Kidney capillary endothelial cell (primary cell): ENCODE measurements at places on chromosomes 12 and 14.

DNA sequence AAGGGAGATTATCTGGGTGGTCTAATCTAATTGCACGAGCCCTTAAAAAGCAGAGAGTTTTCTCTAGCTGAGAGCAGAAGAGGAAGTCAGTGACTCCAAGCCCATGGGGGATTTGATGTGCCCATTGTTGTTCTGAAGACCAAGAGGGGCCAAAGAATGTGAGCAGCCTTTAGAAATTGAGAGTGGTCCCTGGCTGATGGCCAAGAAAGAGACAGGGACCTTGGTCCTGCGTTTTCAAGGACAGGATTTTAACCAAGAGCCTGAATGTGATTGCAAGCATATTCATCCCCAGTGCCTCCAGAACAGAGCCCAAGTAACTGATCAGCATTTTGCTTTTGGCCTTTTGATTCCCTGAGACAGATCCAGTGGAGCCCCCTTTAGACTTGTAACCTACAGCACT, 1353.9 kb downstream of the AACS start:
- DNase-seq, result no peak

- no peak for DNase-seq
Observed at GRCh38 chr12:3171195-3171591, 94.0 kb downstream of the TSPAN9 start.

DNA sequence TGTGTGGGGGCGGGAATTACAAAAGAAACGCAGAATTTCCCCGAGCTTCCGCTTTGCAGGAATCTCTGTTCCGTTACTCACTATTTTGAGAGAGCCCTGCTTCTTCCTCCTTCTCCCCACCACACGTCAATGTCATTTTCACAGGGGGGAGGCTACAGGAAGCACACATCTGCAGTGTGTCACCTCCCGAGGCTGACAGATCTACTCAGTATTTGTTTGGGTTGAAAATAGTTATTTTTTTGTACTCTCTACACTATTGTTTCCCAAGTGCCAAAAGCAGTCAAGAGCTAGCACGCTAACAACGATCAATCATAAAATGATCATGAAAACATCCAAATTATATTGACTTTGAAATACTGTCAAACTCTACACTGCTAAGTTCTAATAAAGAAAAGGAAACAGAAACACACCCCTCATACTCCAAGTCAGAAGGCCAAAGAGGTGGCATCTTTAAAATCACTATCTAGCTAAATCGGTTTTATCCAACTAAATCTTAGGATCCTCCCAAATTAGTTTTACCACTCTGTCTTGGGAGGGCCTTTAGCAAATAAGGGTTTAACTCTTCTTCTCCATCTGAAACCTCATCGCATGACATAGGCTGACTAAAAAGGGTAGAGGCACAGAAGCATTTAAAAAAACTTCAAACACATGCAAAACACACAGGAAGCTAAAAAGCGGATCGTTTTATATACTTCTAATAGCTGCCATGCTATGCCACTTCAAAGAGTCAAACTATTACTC, 51.8 kb downstream of the FOXN3 start:
- DNase-seq, result peak; percentile 84

DNA sequence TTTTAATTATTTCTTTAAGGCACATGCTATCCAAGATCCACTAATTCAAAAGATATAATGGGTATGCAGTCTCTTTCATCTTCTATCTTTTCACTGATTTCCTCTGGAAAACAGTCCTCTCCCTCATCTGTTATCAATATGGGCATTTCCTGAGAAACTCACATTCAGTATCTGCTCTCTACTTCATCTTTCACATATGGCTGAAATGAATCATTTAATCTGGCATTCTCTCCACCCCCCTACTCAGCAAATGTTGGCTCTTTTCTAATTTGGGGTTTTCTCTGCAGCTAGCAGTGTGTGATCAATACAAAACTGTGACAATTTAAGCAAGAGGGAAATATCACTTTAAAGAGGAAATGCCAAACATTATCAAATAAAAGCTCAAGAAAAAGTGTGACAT, 157.1 kb upstream of the TMTC1 start:
- DNase-seq, result no peak

GRCh38 chr12:26327975-26328644, 132.7 kb downstream of the SSPN start:
- DNase-seq, result no peak

- DNase-seq, result no peak
Observed at GRCh38 chr14:92631098-92631497, 117.3 kb downstream of the LGMN start.

DNA sequence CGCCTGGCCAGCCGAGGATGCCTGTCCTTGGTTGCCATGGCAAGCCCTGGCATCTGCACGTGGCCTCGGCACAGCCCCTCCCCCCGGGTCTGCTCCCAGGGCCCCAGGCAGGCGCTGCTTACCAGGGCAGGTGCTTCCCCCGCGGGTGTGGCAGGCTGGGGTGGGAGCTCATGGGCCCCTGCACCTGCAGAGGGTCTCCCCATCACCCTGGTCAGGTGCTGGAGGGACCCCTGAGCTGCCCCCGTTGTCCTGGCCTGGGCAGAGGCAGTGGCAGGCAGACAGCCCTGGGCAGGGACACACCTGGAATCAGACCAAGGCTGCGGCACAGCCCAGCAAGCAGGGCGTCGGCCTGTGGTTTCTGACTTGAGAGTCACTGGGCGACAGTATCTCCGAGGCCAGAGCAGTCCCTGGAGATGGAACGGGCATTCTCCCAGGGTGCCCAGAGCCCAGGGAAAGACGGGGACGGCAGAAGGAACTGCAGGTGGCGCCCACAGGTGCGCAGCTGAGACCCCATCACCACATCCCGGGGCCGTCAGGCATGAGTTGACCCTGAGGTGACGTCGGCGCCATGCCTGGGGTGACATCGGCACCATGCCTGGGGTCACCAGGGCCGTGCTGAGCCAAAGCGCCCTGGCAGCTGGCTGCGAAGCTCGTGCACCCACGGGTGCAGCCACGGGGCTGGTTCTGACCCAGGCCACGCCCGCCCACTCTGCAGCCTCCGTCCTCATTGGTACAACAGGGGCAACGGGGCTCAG, 56.1 kb upstream of the FBRSL1 start:
- no peak for DNase-seq

GRCh38 chr14:68203871-68204270, 384.3 kb downstream of the RAD51B start:
- no peak for DNase-seq

- no peak for DNase-seq
Observed at GRCh38 chr14:22837114-22837749, 847 bp downstream of the MMP14 start.

DNA sequence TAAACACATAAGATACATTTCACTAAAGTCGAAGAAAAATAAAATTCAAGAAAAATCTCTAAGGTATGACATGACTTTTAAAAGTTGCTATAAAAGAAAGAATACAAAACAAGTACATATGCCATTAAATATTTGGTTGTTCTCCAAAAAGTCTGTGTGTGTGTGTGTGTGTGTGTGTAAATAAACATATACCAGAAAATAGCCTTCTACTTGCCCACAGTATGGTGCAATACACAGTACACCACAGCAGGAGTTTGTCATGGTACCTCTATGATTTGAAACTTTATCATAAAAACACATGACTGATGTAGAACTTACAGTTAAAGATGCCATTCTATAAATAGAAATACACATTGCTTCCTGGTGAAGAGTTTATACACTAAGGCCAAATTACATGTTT, 692.7 kb upstream of the MGAT4C start:
- DNase-seq, result no peak

- DNase-seq, result no peak
Observed at GRCh38 chr12:130665753-130666152, 50.3 kb downstream of the RIMBP2 start.

GRCh38 chr12:69509308-69509736, 39.1 kb downstream of the FRS2 start:
- no peak for DNase-seq

GRCh38 chr14:47976139-47976538, 300.7 kb upstream of the MDGA2 start:
- DNase-seq, result no peak

DNA sequence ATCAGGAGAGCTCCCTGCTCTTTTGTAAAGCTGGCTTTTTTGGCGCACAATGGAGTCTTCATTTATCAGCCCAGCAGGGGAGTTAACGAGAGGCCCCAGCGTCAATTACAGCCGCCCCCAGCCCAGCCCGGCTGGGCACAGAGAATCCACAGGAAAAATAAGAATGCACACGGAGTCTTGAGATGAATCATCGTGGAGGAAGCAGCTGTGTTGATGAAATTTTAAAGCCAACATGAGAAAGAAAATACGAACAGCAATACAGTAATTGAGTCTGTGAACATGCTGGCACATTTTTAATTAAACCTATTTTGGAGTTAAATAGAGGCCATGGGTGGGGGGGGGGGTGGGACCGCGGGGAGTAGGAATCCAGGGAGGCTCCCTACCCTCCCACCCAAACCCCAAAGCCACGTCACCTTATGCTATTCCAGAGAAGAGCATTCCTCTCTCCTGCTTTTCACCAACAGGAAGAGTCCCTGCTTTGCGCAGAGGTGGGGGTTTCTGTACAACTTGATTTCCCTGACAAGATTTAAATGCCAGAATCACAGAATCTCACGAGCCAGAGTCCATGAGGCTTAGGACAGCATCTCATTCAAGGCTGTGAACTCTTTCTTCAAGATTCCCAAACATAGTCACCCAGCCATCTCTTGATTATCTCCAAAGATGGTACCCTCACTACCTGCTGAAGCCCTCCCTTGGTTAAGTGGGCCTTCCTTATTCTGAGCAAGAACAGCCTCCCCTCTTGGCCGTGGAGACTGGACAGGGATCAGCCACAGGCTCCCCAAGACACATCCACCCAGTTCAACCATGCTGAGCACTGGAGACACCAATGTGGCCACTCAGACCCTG, 50.3 kb downstream of the CCNK start:
- DNase-seq, result peak; percentile 55

DNA sequence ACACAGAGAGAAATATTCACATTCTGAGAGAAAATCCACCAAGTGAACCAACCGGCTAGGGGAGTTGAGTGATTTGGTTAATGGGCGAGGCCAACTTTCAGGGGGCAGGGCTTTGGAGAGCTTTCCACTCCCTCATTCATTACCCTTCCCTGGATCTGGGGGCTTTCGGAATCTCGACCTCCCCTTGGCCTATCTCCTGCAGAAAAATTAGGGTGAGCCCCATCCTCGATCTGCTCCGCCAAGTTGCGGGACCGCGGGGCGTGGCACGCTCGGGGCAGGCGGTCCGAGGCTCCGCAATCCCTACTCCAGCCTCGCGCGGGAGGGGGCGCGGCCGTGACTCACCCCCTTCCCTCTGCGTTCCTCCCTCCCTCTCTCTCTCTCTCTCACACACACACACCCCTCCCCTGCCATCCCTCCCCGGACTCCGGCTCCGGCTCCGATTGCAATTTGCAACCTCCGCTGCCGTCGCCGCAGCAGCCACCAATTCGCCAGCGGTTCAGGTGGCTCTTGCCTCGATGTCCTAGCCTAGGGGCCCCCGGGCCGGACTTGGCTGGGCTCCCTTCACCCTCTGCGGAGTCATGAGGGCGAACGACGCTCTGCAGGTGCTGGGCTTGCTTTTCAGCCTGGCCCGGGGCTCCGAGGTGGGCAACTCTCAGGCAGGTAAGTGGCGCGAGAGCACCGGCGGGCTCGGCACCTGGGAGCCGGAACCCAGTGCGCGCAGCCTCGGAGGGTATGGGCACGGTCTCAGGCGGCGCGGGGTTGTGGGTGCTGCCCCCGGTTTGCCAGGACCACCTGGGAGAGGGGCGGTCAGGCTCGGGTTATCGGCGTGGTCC, at the start of gene ERBB3:
Gene ERBB3, plus strand, starts transcription at position 443 of the 833 bp plus-strand sequence. Its CDS starts 136 bp downstream, at position 579.
- DNase-seq, result peak; percentile 38

GRCh38 chr14:20516921-20517320, 11.6 kb downstream of the RNASE10 start:
- peak; percentile 74 for DNase-seq

- no peak for DNase-seq
Observed at GRCh38 chr12:96033549-96034389, 1.6 kb downstream of the LTA4H start.

DNA sequence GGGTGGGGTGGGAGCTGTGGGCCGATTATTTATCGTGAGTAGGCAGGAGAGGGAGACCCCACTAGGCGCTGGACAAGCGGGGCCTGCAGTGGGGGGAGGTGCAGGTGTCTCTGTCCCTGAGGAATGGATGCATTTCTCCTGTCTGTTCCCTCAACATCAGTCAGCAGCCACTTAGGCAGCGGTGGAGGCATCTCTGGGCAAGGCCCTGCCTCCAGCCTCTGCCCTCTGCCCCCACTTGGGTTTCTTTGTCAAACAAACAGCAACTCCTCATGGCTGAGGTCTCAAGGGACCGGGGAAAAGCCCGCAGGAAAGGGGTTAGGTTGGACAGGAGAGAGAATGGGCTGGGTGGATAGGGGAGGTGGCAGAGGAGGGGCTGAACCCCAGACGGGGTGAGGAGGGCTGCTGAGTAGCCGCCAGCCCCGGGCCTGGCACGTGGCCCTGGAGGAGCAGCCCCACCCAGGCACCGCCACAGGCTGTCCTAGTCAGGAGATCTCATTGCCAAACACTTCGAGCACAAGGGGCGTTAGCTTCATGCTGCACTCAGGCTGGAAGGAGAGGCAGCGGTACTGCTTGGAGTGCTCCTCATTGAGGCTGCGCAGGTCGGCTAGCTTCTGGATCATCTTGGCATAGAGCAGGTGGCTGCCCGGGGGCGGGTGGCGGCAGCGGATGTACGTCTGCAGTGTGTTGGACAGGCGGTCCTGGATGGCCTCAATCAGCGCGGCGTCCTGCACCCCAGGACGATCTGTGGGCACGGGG, 24.7 kb upstream of the HDAC7 start:
- DNase-seq, result no peak

DNA sequence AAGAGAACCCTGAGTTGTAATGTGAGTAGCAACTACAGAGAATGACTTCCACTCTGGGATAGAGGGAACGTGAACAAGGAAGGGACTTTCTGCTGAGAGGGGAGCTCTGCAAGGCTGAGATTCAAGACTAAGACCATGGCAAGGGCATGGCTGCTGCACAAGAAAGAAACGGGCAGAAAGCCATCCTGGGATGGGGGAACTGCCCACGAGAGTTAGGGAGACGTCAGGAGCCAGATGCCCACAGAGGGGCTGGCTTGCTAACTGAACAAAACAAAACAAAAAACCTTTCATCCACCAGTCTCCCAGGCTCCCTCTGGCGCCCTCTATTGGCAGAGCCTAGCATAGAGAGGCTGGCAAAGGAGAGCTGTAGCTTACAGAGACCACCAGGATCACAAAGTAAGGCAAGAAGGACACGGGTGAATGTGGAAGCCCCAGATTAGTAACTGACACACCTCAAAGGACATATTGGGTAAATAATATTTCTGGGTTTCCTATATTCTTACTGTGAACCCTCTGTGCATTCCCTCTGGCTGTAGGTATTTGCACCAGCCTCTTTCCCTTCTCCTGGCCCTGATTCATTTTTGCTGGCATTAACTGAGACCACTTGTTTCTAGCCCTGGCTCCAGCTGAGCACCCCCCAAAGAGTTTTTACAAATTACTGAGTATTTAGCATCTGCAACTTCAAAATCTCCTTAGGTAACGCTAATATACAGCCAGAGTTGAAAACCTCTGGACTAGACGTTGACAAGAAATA, 338.3 kb downstream of the EMP1 start:
- peak; percentile 36 for DNase-seq

- DNase-seq, result no peak
Observed at GRCh38 chr14:102838501-102838900, 61.3 kb downstream of the TRAF3 start.
